ENCODE measurements at places on chromosomes 1 and 21.

DNA sequence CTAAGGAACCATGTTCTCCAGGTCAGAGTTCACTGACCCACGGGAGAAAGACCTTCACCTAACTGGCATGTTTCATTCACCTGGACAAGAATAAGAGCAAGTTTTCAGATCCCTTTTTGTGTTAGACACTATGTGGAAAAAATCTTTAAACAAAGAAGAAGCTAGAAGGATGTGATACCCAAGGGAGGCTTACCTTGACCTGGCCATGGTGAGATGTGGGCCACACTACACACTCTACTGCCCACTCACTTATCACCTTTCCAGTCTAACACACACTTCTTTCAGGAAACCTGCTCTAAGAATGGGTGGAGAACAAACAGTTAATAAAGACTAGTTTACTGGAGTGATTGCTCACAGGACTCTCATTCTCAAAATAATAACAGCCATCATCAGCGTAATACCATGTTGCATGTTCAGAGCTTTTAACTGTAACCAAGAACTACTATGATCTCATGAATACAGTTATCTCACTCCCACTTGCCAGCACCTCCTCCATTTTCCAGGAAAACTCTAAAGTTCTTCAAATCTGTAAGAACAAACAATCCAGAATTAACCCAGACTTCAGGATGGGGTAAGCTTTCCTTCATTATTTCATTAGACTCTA lies 1.4 kb downstream of the RGS8 start:
- no peak for DNase-seq

DNA sequence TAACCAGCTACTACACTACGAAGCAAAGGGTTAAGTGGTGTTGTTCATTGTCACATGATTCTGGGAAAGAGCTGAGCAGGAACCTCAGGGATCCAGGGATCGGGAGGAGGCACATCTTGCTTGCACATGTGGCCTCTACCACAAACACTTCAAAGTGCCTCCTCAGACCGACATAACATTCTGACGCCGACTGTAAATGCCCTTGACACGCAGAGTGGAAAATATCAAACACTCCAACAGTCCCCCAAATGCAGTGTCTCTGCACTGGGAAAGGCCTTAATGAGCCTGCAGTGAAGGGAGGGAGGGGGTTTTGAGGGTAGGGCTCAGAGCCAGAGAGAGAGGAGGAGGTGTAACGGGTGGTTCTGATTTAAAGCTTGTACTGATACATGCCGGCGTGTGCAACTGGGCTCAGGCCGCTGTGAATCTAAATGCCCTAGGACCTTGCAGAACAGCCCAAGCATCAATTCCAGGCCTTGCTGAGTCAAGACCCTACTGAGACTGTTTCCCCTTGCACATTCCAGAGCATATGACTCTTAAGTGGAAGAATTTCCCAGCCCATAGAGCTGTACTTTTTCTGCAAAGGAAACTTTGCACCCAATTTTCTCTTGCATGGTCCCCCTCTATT lies 163.7 kb downstream of the NTMT2 start:
- no peak for DNase-seq

DNA sequence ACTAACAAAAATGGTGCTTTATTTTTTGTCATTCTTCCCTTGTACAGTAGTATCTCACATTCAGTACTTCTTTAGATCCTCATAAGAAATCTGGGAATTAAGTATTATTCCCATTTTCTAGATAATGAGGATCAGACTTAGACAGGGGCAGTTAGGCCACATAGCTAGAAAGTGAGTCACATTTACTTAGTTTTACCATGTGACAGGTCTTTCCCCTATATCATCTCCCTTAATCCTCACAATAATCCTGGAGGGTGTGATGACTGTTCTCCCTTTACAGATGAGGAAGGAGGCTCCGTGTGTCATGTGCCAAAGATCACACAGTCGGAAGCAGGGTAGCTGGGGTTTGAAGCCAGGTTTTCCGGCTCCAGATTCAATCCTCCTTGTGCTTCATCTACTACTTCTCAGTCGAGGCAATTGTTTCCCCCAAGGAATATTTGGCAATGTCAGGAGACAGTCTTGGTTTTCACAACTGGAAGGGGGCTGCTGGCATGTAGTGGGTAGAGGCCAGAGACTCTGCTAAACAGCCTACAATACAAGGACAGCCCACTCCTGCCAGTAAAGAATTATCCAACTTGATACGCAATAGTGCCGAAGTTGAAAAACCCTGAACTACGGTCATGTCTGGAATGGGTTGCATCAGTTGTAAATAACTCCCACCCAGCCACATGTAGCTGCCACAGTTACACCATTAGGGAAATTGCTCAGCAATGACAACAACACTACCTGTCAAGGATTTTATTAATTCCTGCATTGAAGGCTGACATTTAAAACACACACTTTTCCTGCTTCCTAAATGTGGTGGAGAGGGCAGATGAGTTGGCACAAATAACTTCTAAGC lies 54.5 kb downstream of the C8B start:
- no peak for DNase-seq

DNA sequence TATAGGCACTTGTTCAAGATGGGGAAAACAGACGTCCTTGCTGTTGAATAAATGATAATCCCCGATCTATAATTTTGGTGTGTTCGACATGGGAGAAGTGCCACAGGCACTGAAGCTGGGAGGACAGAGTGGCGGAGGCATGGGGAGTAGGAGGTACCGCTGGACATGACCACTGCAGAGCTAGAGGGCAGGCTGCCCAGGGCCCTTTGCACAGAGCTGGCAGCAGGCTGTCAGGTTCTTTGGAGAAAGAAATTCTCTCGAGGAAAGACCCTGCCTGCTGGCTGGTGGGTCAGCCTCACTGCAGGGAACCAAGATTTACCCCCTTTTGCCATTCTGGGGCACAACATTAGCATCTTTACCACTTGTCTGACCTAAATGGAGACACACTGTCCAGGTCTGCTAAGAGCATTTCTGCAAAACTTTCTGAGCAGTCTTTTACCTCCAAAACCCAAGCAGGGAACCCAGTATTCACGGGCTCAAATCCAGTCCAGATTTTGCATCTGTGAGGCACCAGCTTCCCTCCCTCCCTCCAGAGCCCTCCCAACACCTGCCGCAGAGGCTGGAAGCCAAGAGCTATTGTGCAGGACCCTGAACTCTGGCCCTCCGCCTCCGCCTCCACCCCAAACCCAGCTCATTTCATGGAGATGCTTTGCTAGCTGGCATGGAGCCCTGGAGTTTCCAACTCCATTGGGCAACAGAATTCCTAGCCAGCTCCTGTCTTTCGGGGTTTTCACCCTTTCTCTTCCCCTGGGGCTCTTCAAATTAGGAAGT lies 142.3 kb downstream of the PLXNA2 start:
- no peak for DNase-seq

- DNase-seq, result no peak
Measured at GRCh38 chr1:42734201-42735035, 5.6 kb downstream of the CLDN19 start.

Measured in stimulated activated CD8-positive, alpha-beta memory T cell treated with anti-CD3 and anti-CD28 coated beads, Interleukin-7, amount 100 ng/mL, for 48 hours (primary cell).